ENCODE measurements at places on chromosomes 16 and 17. TPM values are rescaled to one million over a fixed set of nuclear protein-coding genes. Genes with fewer than 3 reads are reported as not detected.

Gene CCL7
- not detected for total RNA-seq

Gene VMO1
- total RNA-seq = not detected

DNA sequence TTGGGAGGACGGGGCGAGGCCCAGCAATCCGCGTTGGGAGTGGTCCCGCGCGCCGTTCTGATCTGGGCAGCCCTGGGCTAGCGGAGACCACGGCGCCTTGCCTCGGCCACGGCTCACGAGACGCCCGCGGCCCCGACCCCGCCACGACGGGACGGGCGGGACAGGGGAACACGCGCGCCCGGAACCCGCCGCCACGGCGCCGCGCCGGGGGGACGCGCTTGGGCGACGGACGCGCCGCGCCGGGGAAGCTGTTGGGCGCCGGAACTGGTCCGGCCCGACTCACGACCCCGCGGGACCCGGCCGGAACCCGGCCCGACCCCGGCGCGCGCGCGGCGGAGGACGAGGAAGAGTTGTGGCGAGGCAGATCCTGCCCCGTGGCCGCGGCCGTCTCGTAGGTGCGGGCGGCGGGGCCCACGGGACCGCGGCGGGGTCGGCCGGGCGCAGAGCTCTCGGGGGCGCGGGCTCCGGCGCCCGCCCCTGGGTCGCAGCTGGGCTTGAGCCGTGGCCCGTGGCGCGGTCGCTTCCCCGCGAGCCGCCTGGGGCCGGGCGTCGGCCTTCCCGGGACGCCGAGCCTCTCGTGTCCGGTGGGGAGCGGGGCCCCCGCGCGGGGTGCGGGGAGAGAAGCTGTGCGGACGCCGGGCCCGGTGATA lies at the start of gene ACSF3:
TSS of gene ACSF3 (plus strand) at position 251 of the 650 bp plus-strand sequence. CDS start 6,830 bp downstream, outside the sequence.
- DNase-seq = peak; percentile 64

DNA sequence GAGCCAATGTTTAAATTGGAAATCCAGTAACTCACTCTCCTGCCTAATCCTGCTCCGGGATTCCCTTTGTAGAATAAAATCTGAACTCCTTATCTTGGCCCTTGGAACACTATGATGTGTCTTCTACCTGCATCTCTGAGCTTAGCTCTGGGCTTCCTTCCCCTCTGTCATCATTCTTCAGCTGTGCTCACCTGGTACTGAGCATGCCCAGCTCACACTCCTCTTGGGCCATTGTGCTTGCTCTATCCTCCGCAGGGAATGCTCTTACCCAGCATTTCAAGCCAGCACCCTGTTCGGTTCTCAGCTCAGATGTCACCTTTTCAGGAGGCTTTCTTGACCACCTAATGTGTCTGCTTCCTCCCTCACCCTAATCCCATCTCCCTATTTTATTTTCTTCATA lies 112.7 kb downstream of the ARHGAP44 start:
- no peak for DNase-seq

Gene B3GNT9
- total RNA-seq = 8.1 TPM

- DNase-seq = no peak
These were observed 89.3 kb downstream of the SMG6 start for GRCh38 chr17:2214047-2214928.

GRCh38 chr16:66706506-66706880 lies 9.9 kb upstream of the CMTM4 start:
- DNase-seq = no peak

Gene PDPR
- 35.0 TPM for total RNA-seq

DNA sequence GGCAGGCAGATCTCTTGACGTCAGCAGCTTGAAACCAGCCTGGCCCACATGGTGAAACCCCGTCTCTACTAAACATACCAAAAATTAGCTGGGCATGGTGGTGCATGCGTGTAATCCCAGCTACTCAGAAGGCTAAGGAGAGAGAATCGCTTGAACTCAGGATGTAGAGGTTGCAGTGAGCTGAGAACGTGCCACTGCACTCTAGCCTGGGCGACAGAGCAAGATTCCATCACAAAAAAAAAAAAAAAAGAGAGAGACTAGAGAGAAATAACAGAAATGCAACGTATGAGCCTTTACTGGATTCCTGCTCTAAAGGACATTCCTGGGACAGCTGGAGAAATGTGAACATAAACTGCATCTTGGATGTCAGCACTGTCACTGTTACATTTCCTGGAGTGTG lies 10.8 kb downstream of the IFT140 start:
- no peak for DNase-seq

DNA sequence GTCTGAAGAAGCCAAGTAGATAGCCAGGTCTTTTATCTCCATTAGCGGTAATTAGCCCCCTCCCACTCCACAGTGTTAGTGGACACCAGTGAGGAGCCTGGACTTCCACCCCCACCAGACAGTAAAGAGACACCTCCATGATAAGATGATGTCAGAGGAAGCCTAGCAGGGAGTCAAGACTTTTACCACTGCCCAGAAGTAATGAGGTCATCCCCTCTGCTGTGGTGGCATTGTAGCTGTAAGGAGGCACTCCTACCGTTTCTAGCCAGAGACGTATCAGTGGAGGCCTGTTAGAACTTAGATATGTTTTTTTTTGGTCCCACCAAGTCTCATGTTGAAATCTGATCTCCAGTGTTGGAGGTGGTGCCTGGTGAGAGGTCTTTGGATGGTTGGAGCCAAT lies 38.1 kb downstream of the PIK3R5 start:
- DNase-seq = no peak

- no peak for DNase-seq
These were observed 320.8 kb downstream of the XYLT1 start for GRCh38 chr16:17149904-17150483.

- no peak for DNase-seq
These were observed 18.8 kb upstream of the GLG1 start for GRCh38 chr16:74625500-74626350.

Gene TBC1D3C
- total RNA-seq = not detected

Gene TSPOAP1
- 32.8 TPM for total RNA-seq

- no peak for DNase-seq
These were observed 22.8 kb downstream of the PITPNA start for GRCh38 chr17:1539811-1540210.

Gene TMEM88
- total RNA-seq = 31.0 TPM

Gene SGSM2
- 128 TPM for total RNA-seq

GRCh38 chr17:49873466-49873865 lies 25.6 kb upstream of the TAC4 start:
- DNase-seq = no peak

DNA sequence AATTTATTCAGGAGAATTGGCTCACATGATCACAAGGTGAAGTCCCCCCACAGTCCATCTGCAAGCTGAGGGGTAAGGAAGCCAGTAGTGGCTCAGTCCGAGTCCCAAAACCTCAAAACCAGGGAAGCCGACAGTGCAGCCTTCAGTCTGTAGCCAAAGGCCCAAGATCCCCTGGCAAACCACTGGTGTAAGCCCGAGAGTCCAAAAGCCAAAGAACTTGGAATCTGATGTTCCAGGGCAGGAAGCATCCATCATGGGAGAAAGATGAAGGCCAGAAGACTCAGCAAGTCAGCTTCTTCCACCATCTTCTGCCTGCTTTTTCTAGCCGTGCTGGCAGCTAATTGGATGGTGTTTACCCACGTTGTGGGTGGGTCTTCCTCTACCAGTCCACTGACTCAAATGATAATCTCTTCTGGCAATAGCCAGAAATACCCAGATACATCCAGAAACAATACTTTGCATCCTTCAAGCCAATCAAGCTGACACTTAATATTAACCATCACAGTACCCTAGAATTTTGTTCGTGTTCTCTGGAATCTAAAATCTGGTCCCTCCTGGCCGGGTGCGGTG lies 40.4 kb downstream of the TMEM114 start:
- no peak for DNase-seq

Gene CCL1
- not detected for total RNA-seq

DNA sequence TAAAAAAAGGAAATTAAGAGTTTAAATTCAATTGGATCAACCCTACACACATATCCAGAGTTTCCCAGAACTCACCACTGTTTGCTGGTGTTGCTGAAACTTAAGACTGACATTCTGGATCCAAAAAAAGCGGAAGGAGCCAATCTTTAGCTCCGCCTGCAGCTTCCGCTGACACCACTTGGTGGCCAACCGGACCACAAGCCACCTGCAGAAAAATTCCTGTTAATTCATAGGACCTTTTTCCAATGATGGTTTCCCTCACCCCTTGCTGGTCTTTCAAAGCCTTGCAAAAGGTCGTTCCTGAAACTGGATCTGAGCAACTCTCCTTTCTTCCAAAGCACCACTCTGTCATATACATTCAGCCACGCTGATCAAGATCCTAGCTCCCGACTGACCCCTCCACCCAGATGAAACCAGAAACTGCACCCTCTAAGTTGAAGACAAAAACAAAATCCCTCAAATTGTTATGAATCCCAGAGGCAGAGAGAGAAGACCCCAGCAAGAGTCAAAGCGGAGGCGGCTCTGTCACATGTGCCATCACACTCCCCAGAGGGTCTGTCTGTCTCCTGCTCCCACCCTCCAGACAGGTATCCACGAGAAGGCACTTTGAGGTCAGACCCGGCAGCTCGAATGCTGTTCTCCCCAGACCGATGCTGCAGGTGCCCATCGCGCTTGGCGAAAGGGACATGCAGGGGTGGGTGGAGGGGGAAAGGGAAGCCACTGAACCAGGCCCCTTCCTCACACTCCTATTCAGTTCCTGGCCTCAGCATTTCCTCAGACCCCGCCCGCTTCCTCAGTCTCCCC lies 773 bp downstream of the BLTP2 start:
- no peak for DNase-seq
